ENCODE measurements at places on chromosomes 11 and 22.

GRCh38 chr22:19117111-19117512 lies 5.1 kb downstream of the DGCR2 start:
- no peak for DNase-seq

DNA sequence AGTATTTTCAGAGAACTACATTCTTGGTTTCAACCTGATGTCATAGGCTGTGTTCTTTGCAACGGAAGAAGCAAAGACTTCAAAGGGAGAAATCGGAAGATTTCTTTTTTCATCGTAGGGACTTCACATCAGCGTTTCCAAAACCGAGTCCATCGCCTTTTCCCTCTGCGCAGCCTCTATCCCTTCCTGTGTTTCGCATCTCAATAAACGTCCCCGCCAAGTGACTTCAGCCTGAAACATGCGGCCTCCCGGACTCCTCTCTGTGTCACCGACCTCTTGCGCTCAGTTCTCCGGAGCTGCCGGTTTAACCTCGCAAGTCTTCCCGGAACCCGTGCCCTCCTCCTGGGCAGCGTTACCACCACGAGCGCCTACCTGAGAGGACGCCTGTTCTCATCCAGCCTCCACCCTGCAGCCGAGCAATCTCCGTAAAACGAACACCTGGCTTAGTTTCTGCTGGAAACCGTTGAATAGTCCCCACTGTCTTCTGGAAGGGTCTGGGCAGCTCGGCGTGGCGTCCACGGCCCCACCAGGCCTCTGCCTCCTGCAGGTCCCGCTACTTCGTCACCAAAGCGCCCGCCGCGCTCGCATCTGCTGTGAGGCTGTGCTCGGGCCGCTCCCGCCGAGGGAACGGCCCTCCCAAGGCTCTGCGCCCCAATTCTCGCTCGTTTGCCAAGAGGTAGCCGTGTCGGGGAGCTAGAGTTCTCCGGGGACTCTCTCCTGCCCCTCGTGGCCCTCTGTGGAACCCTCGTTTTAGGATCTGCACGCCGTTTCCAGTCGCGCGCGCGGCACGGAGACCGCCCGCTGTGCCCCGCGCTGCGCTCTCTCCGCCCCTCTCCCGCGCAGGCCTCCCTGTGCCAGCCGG lies at the start of gene GLB1L3:
Gene GLB1L3 (plus strand): TSS at position 846 of the 862 bp plus-strand sequence. CDS start 362 bp downstream, outside the sequence.
- peak; percentile 60 for DNase-seq

DNA sequence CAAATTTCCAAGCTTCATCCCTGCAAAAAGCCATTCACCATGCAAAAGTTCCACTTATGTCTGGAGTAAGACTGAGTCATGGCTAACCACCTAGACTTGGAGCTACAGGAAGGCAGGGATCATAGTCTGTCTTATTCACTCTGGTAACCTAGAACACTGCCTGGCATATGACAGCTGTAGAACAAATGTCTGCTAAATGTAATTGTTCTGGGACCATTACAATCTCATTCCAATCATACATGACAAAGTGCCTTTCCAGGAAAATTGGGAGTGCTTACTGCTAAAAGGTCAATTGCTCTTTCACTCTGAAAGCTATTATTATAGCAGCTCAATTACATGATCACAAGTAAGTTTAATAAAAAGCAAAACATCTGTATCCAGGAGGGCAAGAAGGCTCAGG lies 99.1 kb upstream of the CHRM4 start:
- DNase-seq: peak; percentile 9

- DNase-seq: no peak
These were observed 61.8 kb downstream of the IRAG1 start for GRCh38 chr11:10631761-10632160.

DNA sequence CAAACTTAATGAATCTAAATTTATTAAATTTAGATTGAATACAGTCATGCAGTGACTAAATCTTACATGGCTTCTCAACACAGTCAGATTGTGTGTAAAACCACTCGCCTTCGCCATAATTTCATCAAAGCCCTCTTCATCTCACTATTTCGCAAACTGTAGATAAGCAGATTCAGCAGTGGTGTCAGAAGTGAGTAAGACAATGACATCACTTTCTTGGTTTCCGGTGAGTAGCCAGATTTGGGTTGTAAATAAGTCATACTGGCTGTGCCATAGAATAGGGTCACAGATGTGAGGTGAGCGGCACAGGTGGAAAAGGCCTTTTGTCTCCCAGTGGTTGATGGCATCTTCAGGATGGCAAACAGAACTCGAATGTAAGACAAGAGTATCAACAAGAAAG lies 3.4 kb downstream of the OR10A6 start:
- peak; percentile 19 for DNase-seq

DNA sequence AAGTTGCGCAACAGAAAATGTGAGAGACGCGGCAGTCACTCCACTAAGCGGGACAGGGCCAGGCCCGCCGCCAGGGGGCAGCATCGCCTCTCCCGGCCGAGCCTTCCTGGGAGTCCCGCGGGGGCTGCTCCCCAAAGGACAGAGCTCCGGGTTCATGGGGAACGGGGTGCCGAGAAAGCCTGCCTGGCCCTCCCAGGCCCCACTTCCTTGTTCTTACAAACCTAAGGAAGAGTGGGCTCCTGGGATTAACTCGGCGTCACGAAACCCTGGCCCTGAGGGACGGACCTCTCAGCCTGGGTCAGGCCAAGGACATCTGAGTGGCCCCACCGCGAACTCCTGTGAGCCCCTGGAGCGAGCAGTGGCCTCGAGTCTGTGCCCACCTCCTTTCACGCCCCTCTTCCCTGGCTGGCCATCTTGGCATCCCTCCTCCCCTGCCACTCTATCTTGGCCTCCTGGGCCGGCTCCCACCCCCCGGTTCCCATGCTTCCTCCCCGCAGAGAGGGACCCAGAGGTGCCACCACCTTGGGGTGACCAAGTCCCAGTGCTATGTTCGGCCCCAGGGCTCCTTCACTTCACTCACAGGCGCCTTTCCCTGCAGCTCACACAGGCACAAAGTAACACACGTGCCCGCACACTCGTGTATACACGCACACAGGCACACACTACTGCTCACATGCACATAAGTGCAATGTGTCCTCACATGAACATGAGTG lies 99.9 kb upstream of the FGF3 start:
- peak; percentile 75 for DNase-seq

DNA sequence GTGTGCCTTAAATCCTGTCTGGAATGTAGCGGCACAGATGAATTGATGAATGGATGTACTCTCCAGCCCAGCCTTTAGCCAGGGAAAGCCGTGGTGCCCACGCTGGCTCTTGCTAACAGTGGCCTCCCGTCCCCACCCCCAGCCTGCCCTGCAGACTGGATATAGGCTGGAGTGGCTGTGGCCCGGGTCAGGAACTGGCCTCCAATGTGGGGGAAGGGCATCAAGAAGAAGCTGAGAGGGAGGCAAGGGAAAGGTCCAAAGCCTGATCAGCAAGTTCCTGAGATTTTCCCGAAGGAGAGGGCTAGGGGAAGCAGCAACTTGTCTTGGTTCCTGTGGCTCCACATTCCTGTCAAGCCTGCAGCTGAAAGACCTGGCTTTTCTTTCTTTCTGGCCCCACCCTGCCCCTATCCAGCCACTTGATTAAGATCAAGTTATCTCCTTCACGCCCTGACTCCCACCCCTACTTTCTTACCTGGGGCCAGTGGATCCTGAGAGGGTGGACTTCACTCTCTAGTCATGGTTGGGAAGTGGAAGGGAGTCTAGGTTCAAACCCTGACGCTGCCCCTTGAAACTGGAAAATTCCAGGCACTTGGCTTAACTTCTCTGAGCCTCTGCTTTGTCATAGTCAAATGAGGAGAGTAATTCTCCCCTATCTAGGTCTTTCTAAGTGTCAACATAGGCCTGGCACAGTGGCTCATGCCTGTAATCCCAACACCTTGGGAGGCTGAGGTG lies 11.0 kb upstream of the MICALL1 start:
- DNase-seq: no peak

- no peak for DNase-seq
These were observed 54.1 kb downstream of the MAML2 start for GRCh38 chr11:96288915-96289314.

DNA sequence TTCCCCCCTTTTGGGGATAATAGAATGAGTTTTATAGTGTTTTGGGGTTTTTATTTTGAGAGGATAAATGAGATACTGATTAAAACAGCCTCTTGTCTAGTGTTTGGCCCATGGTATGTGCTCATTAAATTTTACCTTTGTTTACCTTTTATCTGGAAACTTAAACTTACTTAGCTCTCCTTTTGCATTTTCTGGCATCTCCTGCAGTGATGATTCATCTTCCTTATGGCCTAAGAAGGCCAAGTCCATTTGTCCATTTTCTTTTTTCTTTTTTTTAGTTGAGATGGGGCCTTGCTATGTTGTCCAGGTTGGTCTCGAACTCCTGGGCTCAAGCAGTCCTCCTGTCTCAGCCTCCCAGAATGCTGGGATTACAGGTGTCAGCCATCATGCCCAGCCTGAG lies 156.3 kb downstream of the COMMD9 start:
- no peak for DNase-seq

- no peak for DNase-seq
These were observed 307.5 kb upstream of the ZC3H12C start for GRCh38 chr11:109785714-109786113.

DNA sequence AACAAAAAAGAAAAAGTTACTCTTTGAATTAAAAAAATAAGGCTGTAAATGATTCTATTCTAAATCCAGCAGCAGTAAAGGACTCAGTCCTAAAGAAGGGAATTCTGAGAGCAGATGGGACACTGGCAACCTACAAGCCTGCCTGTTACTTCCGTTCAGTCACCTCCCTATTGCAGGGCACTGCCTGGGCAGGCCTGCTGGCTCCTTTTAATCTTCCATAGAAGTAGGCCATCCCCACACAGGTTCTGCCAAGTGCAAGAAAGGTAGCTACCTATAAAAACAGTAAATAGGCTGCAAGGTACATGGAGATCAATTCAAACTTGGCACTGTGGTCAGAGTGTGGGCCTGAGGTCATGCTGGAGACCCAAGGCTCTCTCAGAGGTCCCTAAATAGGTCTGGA lies 136.4 kb downstream of the TRIM44 start:
- no peak for DNase-seq

GRCh38 chr11:117319214-117319840 lies 3.3 kb upstream of the BACE1 start:
- DNase-seq: peak; percentile 14

DNA sequence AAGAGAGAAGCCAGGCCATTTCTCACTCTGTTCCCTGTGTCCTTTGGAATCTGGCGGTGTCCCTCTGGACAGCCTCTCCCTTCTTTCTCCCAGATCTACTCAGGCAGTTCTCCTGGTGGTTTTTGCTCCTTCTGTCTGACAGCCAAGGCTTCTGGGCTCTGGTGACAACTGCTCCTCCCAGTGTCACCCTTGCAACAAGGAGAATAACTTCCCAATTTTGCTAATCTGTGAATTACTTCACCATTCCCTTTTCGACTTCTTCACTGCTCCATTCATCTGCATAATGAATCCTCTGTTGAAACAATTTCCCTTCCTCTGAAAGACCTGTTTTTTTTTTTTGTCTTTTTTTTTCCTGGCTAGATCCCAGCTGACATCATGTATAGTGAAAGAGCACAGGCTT lies 56.3 kb upstream of the PDE3B start:
- no peak for DNase-seq

DNA sequence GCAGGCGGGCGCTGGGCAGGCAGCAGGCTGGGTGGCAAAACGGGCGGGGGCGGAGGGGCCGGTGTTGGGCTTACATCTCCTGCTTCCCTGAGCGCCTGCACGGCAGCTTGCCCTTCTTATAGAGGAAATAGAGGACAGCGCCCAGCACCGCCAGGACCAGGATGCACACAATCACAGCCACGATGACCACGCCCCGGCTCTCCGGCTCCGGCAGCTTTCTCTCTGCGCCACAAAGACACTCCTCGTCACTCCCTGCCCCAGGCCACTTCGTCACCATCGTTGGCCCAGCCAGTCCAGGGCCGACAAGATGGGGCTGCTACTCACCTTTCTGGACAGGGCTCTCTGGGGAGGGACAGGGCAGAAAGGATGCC lies 6.3 kb downstream of the MCAM start:
- no peak for DNase-seq

DNA sequence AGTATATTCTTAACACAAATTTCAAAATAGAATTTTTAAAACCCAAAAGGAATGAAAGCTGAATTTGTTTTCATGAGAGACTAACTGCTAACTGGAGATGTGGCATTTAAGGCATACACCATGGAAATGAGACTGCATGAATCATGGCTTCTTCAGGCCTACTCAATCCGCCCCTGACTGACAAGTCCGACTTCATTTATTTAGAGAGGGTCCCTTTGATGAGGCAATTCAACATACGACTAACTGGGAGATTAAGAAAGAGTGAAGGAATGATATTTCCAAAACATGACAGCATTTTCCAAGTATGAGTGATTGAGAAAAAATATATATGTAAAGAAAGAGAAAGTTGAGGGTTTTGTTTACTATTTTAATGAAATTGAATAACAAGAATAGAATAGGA lies 720.1 kb downstream of the DLG2 start:
- no peak for DNase-seq

DNA sequence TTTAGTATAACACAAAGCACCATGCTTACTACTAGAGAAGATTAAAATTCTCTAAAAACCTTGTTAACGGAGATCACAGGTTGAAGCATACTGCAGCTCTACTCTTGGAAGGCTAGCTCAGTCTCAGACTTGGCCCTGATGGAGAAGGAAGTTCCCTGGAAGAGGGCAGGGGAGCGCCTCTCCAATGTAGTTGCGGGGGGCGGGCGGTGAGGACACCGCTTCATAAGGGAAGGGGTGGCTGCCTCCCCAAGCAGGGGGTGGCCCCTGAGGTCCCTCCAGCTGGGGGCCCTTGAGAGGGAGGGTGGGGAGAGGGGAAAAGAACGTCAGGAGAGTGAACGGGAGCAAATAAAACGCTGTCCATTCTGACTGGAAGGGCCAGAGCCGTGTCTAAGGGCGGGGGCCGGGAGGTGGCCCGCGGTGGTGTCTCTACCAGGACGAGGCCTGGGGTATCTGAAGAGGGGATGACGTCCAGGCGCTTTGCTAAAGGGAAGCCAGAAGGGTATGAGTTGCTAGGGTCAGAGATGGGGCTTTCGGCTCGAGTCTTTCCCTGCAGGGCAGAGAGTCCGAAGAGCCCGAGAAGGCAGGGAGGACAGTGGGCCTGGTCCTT lies 553 bp upstream of the USP47 start:
- DNase-seq: peak; percentile 23

DNA sequence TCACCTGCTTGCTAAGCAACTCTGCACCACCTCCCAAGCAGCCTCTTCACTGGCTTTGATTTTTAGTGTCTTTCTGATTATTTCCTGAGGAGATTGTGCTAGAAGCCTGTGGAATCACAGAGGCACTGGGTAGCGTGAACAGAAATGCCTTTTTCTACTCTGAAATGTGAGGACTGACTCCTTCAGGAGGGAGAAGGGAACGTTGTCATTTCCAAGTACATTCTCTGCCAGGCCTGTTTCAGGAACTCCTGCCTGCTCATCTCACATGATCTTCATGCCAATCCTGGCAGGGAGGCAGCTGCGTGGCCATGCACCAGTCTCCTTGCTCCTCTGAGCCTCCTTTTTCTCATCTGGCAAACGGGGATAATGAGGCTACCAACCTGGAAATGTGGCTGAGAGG lies 49.8 kb upstream of the PRDM11 start:
- DNase-seq: no peak

GRCh38 chr22:47929646-47930185 lies 1167.3 kb downstream of the TBC1D22A start:
- no peak for DNase-seq

GRCh38 chr11:74670171-74670570 lies 61.1 kb downstream of the CHRDL2 start:
- DNase-seq: no peak

All from Daoy (cell line).